ENCODE measurements at places on chromosomes 7 and 10.

- DNase-seq, result no peak
Observed at GRCh38 chr7:110891197-110891596, 199.7 kb upstream of the LRRN3 start.

DNA sequence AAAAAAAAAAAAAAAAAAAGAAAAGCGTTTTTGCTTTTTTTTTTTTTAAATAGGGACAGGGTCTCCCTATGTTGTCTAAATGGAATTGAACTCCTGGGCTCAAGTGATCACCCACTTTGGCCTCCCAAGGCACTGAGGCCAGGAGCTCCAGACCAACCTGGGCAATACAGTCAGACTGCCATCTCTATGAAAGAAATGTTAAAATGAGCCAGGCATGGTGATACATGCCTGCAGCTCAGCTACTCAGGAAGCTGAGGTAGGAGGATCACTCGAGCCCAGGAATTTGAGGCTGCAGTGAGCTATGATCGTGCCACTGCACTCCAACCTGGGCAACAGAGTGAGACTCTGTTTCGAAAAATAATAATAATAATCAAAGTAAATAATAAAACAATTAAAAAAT lies 16.5 kb upstream of the LMTK2 start:
- DNase-seq, result no peak

GRCh38 chr10:124697837-124698544 lies 46.2 kb downstream of the FAM53B start:
- DNase-seq, result no peak

GRCh38 chr10:26525586-26525985 lies 87.4 kb downstream of the APBB1IP start:
- no peak for DNase-seq

DNA sequence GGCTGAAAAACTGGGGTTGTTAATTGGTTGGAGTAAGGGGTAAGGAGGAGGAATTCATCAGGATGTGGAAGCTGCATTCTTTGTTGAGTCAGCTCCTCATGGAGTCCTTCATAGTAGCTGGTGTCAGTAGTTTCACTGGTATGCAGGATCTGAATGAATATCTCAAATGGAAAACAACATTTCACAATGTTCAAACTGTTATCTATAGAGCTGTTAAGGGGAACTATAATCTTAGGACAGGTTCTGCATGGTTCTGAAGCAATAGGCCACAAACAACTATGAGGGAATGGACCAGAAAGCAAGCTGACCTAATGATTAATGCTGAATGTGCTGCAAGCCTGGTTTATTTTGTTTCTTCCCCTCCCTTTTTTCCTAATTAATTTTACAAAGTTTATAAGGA lies 225.8 kb downstream of the IPMK start:
- no peak for DNase-seq

DNA sequence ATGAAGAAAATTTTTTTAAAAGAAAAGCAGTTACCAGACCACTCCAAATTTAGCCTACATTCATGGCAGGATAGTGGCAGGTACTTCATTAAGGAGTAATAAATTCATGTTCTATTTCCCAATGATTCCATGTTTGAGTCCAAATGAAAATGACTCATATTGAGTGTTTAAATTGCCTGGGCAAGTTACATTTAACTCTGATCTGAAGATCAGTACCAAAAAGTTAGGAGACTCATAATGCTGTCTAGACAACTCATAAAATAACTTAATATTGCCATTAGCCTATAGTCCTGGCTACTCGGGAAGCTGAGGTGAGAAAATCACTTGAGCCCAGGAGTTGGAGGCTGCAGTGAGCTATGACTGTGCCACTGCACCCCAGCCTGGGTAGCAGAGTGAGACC lies 13.0 kb downstream of the BRAF start:
- DNase-seq, result no peak

DNA sequence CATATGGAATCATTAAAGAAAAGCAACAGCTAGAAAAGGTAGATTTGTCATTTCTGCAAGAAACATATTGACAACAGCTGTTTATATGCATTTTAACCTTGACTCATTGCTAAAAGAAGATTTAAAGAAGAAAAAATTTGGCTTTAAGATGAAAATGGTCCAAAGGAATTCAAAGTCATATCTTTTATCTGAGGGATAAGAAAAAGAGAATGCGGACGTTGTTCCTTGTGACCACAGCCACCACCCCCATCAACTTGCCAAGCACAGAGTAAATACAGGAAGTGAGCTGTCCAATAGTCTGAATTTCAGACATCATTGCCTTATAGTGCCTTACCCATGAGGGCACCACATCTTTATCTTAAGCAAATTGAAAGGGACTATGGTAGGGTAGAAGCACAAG lies 7.3 kb upstream of the CRPPA start:
- no peak for DNase-seq

DNA sequence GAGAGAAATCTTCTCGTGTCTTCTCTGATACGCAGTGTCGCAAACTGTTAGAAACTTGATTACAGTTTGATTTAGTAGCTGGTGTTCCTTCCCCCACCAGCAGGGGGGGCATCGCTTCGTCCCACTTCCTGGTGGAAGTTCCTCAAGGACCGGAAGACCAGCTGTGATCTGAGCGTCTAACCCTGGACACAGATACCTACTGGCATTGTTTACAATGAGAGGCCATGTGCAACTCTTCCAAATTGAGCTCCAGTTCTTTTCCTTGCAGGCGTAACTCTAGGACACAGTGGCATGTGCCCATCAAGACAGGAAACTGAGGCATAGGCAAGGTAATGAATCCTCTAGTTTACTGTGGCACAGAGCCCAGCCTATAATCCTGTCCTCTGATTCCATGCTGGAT lies 219.0 kb downstream of the CCDC3 start:
- peak; percentile 1 for DNase-seq

- DNase-seq, result no peak
Observed at GRCh38 chr10:71368643-71369042, 28.1 kb upstream of the CDH23 start.

DNA sequence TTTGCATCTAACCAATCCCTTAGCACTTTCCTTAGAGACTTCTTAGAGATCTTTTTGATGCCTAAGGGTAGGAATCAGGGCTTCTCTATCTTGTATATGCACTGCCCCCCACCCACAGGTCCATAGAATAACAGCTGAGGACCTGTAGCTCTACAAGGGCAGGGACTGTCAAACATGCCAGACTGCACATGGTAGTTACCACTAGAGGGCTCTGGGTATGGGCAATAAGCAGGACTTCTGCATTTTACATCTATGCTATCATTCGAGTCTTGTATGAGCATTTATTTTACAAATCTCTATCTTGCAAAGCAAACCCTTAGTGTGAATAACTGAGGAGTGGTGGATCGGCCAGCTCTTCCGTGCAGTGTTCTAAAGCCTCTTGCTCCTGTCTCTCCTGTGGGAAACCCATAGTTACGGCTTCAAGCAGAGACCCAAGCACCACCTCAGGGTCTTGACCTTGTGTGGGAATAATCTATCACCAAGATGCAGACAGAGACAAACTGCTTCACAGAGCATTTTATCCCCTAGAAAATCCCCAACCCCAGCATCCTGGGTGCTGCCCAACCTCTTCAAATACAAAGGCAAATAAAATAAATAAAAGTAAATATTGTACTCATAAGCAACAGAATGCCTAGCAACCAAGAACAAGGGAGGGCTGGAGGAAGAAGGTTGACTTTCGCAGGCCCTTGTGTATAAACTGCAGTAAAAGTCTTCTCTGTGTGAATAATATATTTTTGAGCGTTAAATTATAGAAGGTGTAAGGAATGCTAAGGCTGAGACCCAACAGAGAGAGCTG lies 219.3 kb downstream of the WDR11 start:
- no peak for DNase-seq

DNA sequence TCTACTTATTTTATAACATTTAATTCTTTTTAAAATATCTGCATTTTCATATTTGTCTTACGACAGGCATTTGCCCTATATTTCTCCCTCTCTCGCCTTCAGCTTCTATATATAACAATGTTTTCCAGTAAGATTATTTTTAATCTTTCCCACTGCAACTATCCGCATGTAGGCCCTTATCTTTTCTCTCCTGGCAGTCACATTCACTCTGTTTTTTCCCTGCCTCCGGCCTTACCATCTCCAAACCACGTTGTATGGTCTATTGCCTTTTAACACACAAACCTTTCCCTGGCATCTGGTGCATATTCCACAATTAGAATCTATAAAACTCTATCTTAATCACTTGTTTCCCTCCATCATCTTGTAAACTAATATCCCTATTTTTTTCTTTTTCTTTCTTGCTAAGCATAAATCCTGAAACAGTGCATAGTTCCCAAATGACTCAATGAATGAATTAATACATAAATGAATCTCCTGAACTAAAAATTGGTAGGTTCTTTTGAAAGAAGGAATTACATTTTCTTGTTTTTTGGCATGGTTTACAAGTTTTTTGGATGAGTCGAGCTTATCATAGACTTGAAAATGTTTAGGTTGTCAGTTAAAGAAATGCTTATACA lies 173.2 kb downstream of the SEMA3A start:
- no peak for DNase-seq

DNA sequence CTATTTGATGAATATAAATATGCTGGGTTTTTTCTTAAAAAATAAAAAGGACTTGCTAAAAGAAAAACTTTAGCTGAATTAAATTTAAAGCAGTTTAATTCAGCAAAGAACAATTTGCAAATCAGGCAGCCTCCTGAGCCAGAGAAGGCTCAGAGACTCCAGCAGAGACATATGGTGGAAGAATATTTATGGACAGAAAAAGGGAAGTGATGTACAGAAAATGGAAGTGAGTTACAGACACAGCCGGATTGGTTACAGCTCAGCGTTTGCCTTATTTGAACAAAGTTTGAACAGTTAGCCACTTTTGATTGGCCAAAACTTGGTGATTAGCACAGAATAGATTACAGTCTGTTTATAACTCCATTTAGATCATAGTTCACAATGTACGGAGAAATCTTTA lies 110.3 kb downstream of the GAD2 start:
- DNase-seq, result no peak

DNA sequence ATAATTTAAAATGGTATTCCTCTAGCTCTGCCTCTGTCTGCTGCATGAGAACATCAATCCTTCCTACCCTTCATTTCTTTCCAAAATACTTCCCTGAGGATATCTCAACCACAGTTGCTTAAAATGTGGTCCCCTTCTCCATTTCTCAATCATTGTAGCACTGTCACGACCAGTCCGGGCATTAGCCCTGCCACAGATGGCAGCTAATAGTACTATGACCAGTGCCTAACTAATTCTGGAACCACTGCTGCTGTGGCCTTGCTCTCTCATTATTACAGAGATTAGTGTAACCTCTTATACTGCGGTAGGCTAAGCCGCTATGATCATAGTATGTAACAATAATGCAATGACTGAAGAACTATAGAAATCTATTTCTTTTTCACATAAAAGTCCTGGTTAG lies 66.0 kb downstream of the REEP3 start:
- no peak for DNase-seq

GRCh38 chr10:106582291-106582690 lies 582.2 kb downstream of the SORCS1 start:
- DNase-seq, result no peak

DNA sequence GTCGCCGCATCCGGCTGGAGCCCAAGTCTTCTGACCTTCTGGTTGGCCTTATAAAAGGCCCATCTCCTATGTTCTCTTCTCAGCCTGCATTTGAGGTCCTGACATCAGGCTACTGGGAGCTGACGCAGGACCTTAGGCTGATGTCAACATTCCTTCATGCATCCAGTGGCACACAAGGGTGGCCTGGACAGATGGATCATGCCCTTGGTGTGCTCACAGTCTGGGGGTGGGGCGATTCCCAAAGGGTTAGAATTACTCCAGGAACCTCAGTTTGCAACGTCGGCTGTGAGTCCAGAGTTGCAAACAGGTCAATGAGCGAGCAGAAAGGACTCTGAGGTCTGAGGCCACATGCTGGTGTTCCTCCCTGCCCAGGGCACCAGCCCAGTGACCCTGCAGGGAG lies 8.2 kb upstream of the CLIP2 start:
- DNase-seq, result no peak

DNA sequence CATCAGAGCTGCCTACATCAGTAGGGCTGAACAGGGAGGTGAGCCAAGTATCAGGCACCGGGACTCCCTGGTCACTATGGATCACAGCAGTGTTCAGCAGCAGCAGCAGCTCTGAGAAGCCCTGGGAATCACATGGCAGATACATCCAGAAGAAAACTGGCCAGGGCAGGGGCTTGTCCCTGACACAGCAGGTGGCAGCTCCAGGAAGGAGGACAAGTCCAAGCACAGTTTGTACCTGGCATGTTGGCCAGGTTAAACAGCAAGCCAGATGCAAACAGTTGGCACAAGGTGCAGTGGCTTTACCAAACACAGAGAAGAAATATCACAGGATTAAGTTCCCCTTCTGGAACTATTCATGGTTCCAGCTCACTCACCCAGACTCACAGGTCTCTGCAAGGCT lies 139.4 kb downstream of the KCNMA1 start:
- no peak for DNase-seq

- no peak for DNase-seq
Observed at GRCh38 chr10:126135177-126135576, 238.8 kb downstream of the FANK1 start.

- DNase-seq, result no peak
Observed at GRCh38 chr10:89352802-89353201, 25.0 kb downstream of the IFIT3 start.

DNA sequence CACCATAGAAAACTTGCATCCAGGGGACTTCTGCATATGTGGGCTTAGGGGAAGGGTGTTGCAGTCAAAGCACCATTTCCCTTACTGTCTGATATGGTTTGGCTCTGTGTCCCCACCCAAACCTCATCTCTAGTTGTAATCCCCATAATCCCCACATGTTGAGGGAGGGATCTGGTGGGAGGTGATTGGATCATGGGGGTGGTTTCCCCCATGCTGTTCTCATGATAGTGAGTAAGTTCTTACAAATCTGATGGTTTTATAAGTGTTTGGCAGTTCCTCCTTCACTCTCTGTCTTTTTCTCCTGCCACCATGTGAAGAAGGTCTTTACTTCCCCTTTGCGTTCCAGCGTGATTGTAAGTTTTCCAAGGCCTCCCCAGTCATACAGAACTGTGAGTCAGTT lies 177.4 kb downstream of the ADK start:
- no peak for DNase-seq

DNA sequence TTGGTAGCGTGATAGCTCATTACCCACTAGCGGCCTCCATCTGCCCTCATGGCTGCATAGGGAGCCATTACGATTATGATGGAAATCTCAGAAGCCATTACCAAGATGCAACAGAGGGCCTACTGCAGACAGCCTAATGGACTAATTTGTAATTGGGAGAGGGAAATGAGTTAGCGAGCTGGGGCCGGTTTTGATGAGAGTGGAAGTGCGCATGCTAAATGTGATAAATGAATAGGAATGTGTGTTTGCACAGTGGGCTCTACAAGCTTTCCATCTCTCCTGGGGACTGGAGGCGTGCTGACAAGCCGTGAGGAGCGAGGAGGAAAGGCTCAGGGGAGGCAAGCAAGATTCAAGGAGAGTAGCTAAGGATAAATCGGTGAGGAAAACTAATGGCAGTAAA lies 644.5 kb upstream of the GALNT17 start:
- DNase-seq, result no peak
